Activated T-cell treated with anti-CD3 and anti-CD28 coated beads for 48 hours (primary cell): ENCODE measurements at places on chromosomes 12 and 14.

DNA sequence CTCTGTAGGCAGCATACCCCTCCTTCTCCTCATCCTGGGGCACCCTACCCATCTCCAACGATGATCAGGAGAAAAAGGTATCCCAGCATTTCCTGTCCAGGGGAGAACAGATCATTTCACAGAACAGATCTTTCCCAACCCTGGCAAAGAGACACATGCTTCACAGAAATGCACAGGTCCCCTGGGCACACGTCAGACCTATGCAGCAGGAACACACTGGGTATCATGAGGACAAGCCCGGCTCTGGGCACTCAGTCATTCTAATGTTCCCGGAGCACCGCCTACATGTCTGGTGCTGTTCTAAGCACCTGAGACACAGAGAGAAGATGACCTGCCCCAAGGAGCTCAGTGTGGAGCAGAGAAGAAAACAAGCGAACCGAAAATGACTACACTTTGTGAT is 56.2 kb downstream of the ACTN1 start:
- DNase-seq = no peak

- DNase-seq = no peak
Observed at GRCh38 chr12:55702861-55703260, 4.8 kb downstream of the ITGA7 start.

GRCh38 chr12:104482748-104483147 is 26.0 kb downstream of the CHST11 start:
- DNase-seq = no peak

GRCh38 chr12:5272018-5272785 is 159.7 kb upstream of the NTF3 start:
- no peak for DNase-seq

DNA sequence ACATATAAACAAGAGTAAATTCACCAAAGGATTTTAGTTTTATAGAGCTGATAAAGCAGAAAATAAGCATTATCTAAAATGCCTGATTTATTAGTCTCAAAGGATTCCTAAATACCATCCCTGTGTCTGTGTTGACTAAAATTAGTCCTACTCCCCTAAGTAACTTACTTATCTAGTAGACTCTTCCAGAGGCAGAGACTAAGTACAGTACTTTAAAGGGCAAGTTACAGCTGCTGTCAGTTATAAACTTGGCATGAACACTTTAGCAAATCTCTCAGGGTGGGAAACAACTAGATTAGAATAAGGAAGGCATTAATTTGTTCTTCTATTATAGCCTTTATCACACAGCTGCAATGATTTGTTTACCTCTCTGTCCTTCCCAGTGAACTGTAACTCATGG is 46.0 kb downstream of the ATP2B1 start:
- DNase-seq = no peak

- no peak for DNase-seq
Observed at GRCh38 chr12:131865180-131865875, 29.1 kb upstream of the ULK1 start.

- DNase-seq = no peak
Observed at GRCh38 chr12:79055926-79056674, 191.5 kb downstream of the SYT1 start.

- no peak for DNase-seq
Observed at GRCh38 chr14:79246173-79246572, 965.1 kb downstream of the DIO2 start.

GRCh38 chr12:19867151-19867550 is 427.9 kb downstream of the AEBP2 start:
- DNase-seq = no peak

GRCh38 chr12:60391051-60391450 is 795.2 kb downstream of the SLC16A7 start:
- no peak for DNase-seq

GRCh38 chr12:1234073-1234472 is 243.1 kb downstream of the ERC1 start:
- no peak for DNase-seq
